ENCODE measurements at places on chromosomes 16 and 17.

DNA sequence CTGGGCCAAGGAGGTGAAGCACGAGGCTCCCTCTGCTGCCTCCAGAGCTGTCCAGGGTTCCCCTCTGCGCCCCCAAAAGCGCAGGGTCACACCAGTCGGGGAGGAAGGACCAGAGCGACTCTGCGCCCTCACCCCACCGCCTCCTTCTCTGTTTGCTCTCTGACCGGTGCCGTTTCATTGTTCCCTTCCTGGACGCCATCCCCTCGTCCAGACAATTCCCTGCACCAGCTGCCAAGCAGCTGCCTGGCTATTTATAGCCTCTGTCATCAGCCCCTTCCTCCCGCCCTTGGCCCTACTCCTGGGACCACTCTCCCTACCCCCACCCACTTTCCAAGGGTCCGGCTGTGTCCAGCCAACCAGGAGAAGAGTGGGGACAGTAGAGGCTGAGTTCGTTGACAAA, 68.8 kb upstream of the CREBBP start:
- no peak for DNase-seq

DNA sequence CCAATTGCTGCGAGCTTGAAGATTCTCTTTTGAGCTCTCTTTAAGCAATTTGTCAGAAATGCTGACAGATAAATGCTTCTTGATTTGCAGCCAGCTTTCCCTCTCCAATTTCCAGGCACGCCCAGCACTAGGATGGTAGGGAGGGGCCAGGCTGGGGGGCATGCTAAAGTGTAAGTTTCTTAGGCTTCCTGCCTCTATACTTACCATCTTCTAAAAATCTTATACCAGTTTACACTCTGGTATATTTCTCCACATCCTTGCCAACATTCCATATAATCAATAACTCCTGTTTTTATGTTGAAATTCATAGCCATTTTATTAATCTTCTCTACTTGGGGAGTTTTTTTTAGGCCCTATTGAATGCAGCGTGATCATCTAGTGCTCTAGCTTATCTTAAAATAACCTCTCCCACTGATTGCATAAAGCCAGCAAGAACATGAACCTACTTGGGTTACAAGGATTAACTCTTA, 17.5 kb downstream of the ACSF2 start:
- no peak for DNase-seq

DNA sequence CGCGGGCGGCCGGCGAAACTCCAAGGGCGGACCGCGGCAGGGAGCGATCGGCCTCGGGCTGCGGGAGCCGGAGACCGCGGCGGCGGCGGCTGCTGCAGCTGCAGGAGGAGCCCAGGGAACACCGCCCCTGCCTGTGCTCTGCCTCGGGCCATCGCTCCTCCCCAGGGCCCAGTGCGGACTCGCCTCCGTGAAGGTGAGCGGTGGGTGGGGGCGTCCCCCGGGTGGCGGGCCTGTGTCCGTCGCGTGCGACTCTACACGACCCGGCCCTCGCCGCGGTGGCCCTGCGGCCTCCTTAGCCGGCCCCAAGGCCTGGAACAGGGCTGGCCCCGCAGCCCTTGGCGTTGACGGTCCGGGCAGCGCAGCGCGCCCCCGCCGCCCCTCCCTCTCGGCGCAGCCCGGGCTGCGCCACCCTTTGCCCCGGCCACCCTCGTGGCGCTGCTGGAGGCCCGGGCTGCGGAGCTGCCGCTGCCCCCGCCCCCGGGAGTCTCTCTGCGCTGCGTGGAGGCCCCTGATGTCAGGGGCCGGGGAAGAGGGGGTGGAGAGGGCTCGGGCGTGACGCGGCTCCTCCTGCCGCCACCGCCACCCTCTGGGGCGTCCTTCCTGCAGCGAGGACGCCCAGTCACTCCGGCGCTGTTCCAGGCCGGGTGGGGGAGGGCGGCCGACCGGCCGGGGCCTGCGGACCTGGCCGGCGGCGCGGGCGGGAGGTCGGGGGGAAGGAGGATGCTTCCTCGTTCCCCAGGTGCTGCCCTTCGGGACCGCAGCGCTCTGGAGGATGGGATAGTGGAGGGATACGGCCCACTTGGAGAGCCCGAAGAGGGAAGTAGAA, 485 bp downstream of the DYNLL2 start:
- peak; percentile 58 for DNase-seq

- DNase-seq: no peak
Observed at GRCh38 chr17:58046239-58047094, 36.8 kb upstream of the DYNLL2 start.

DNA sequence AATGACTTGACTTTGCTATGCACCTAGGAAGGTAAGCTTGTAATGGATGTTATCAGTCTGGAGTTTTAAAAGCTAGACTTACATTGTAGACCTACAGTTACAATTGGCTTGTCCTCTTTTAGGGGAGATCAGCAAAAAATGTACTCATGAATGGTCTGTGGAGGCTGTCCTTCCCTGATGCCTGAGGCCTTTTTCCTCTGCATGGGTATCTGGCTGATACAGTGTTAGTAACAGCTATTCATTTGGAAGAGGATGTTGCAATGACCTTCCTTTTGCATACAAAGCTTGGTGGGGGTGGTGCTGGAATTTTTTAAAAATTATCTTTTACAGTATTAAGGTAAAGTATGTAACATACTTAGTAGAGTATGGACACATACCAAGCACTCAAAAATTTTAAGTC, 525.5 kb downstream of the KIF2B start:
- DNase-seq: no peak

- no peak for DNase-seq
Observed at GRCh38 chr16:31074814-31075183, 577 bp downstream of the ZNF646 start.

GRCh38 chr17:1941272-1942065, 83.7 kb downstream of the RTN4RL1 start:
- DNase-seq: no peak

GRCh38 chr16:87358696-87359095, 24.9 kb downstream of the FBXO31 start:
- no peak for DNase-seq

- peak; percentile 90 for DNase-seq
Observed at GRCh38 chr16:88455610-88456355, 2.7 kb downstream of the ZFPM1 start.

DNA sequence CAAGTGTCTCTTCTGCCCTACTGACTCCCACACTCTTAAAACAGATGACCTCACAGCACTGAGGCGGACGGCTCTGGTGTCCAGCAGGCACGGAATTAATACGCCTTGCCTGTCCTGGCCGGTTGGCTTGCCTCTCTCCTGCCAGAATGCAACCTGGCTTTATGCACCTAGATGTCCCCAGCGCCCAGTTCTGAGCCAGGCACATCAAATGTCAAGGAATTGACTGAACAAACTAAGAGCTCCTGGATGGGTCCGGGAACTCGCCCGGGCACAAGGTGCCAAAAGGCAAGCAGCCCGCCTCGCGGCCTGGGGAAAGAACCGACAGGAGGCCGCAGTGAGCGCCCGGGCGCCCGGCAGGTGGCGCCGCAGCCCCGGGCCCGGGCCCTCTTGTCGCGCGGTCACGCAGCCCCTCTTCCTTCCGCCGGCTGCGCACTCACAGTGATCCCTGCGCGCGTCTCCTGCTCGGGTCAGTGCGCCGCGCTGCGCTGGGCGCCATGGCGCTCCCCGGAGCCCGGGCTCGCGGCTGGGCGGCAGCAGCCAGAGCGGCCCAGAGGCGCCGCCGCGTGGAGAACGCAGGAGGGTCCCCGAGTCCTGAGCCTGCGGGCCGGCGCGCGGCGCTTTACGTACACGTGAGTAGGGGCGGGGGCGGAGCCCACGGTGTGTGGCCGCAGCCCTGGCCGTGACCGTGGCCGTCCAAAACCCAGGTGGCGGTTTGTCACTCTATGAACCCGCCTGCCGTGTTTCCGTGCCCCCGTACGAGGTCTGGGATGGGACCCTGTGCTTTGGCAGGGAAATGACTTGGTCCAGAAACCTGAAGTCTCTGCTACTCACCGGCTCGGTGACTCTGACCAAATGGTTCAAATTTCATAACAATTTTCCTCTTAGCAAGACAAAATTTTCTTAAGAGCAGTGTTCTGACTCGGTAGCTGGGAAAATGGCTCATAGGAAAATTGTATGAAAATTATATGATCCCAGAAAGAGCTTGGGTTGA, at the start of gene RSAD1:
RSAD1 (plus strand) TSS at position 470 of the 991 bp plus-strand sequence; CDS start at position 495, 25 bp downstream.
- DNase-seq: peak; percentile 85

DNA sequence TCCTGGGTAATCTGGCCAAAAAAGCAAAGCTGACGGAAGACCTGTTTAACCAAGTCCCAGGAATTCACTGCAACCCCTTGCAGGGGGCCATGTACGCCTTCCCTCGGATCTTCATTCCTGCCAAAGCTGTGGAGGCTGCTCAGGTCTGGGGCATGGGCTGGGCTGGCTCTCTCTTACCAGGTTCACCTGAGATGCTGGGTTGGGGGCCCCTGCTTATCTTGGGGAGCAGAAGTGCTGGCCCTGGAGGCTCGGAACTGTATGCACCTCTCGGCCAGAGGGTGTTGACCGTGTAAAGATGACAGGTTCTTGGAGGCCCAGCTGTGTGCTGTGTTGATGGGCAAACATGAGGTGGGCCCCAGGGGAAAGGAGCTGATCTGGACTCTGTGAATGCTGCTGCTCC, 40.2 kb downstream of the GPT2 start:
- no peak for DNase-seq
